MV-4-11 (cell line): ENCODE measurements at places on chromosomes 2 and 18.

DNA sequence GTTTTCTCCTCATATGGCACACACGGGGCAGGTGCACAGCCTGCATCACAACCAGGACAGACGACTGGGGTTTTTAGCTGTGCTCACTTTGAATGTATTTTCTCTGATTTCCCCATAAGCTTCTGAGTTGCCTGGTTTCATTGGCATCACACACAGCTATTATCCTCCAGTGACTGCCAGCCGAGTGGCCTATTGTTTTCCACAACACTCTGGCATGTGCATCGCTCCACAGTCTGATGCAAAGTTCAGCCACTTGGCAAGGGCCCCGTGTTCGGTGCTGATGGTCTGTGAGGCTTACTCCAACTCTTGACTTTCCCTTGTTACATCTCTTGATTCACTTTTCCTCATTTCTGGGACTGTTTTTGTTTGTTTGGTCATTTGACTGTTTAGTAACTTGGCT is 593.1 kb downstream of the CBLN2 start:
- DNase-seq, result no peak

DNA sequence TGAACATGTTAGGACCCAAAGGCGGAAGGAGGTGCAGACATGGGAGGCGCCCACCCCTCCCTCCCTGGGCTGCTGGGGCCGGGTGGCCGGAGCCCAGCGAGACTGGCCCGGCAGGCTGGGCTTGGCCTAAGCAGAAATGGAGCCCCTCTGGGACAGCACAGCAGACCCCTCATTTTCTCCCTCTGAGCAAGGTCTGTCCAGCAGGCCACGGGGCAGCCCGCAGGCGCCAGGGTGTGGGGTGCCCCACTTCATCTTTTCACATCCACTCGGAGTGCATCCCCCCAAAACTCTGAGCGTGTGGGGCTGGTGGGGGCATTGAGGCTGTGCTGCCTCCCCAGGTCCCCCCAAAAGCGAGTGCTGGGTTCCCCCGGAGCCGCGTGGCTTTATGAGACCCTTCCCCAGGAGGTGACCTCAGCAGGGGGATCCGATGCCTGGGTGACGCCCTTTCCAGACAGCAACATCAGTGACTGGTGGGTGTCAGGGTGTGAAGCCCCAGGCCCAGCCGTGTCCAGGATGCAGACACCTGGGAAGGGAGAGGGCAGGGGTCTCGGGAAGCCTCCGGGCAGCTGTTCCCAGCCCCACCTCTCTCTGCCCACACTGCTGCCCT is 36.7 kb upstream of the GPC1 start:
- no peak for DNase-seq

DNA sequence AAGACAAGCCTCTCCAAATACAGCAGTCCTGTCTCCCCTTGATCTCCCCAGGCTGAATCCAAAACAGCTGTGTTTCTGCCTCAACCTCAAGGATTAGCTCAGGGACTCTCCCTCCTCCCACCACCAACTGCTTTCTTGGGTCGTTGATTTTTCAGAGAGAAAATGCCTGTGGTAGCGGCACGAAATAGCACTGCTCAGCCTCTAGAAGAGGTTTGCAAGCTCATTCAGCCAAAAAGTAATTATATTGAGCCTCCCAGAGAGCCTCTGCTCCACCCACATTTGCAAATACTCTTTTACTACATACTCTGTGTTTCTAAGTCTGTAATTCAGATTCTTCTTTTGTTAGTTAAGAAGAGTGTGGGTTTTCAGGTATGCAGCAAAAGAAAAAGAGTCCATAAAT is 396.4 kb upstream of the TNP1 start:
- peak; percentile 10 for DNase-seq

DNA sequence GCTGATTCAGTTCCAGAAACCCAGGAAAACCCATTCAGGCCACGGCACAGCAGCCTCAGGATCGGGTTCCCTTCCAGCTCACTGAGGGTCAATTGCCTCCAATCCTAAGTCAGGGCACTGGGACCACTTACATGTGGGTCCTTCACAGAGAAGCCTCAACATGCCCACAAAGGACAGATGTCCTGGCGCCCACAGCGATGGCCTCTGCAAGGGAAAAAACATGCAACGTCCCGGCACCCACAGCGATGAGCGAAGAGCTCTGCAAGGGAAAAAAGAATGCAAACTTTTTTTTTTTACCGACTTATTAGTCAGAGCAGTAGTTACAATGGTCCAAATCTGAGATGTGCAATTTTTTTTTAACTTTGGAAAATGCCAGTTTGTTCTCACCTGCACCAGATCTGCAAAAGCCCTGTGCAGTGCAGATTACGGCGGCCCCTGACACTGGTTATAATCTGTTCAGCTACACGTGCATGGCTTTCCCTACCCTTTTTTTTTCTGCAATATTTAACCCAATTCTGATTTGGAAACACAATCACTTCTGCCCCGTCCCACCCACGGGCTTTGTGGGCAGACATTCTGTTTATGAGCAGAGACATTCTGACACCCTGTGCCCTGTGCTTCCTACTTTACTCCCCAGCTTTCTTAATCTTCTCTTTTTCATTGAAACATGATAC is 159.3 kb upstream of the SALL3 start:
- DNase-seq, result no peak

GRCh38 chr2:156483741-156484173 is 47.6 kb downstream of the GPD2 start:
- DNase-seq, result no peak

GRCh38 chr2:175008009-175008408 is 2.8 kb upstream of the CHN1 start:
- no peak for DNase-seq

DNA sequence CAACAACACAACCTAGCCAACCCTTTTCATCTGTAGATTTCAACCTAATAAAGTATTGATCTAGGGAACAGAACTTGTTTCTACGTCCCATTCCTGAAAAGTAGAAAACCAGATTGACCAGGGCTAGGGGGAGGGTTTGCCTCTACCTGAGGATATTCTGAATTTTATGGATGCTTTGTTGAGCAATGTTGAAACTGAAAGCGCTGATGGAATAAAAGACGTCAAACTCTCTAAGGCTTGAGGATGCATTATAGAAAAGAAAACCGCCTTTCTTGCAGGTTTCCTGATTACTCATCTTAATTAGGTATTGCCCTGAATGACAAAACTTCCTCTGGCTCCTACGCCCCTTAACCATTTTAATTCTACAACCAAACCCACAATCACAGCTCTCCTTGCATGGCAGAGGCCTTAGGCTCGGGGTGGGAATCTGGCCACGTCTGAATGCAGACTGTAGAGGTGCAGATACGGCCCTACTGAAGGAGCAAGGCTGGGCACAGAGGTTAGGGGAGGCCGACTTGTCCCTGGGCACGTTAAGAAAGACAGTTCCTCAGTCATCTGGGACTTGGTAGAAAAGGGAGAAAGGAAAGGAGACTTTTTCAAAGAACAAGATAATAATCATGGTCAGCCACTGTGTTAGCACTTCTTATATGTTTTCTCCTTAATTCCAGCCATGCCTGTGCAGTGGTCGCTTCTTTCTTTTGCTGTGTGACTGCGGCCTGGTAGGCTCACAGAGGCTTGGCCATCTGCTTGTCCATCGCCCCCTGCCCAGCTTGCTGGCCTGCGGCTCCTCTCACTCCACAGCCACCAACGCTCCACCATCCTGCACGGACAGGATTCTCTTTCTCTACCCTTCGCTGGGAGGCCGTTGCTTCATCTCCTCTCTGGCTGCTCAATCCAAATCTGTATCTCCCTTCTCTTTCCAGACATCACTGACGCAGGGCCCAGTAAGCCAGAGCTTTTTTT is 209.5 kb downstream of the VAPA start:
- DNase-seq, result no peak

DNA sequence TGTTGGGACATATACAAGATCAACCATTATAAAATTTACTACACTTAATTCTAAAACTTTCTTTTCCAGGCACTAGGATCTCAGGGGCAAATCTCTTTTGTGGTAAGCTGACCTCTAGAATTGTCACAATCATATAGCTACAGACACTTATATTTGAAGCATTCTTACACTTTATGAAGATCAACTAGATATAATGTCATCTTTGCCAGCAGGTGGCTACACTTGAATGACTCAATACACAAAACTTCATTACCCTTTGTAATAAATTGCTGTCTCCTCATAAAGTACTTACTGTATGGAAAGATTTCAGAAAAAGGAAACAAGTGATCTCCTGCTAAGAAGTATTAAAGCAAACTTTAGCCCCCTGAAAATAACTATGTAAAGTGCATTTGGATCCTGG is 77.8 kb downstream of the RDH14 start:
- DNase-seq, result no peak

- no peak for DNase-seq
Measured at GRCh38 chr2:229821316-229821715, 100.5 kb downstream of the TRIP12 start.

DNA sequence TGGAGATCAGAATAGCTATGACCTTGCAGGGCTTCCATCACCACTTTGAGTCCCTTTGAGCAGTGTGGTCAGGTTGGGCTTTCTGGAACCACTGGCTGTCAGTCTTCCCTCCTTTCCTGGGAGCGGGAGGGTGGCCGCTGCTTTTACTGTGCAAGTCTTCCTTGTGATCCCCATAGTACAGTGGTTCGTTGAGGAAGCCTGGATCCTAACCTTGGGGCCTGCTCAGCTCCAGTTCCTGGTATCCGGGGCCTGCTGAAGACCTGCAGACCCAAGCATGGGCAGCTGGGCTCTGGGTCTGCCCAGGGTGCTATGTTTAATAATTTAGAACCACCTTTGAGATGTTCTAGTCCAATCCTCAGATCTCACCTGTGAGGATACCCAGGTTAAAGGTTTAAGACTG is 104.2 kb downstream of the CLIP4 start:
- DNase-seq, result no peak
